ENCODE measurements at places on chromosomes 4 and X. TPM values are rescaled to one million over a fixed set of nuclear protein-coding genes. Genes with fewer than 3 reads are reported as not detected.

DNA sequence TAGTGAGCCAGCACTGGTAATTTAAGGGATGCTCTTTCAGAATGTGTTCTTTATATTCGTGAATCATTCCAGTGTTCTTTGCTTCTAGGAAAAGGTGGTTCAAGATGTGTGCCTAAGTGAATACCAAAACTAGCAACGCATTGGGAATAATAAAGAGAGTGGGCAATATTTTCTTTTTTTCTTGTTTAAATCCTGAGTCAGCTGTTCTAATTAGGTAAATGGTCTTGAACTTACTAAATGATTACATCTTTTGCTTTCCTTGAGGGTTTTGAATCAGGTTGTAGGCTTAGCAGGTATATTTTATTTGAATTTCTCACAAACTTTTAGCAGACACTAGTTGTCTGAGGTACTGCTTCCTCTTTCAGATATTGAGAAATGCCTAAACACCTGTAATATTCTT lies 29.5 kb downstream of the ENPEP start:
- no peak for DNase-seq

Gene ENPEP
- 45.6 TPM for total RNA-seq

Gene BGN
- 57.7 TPM for total RNA-seq

DNA sequence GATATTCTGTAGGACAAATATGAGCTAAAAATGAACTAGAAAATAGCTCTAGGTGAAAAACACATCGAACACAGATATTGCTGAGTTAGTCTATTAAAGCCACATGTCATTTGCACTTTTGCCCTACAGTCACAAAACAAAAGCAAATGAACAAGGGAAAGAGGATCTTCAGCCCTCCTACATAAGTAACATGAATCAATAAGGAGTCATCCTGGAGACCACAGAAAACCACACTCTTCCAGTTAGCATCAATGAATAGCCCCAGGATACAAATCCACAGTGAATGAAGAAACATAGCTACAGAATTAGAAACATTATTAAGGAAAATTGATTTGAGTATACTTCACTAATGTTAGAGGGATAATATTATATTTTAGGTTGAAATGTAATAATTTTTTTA lies 311.4 kb downstream of the MAPK10 start:
- no peak for DNase-seq

Gene MID1
- total RNA-seq, result 47.3 TPM

DNA sequence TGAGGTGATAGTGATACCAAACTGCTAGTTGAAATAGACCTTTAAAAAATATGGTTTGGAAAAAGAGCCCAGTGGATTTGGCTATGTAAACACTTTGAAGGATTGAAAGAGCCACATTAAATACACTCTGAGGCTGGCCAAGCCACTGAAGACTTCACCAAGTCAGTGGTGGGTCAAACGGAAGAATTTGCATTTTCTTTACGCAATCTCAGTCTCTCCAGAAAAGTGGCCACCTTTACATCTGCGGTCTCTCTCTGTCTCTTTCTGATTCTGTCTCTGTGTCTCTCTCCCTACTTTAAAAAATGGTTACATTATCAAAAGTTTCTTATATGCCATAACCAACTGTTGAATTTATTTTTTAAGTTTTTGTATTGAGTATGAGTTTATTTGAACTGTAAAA lies 651.2 kb upstream of the PITX2 start:
- DNase-seq, result no peak
